ENCODE measurements at places on chromosomes 4 and X.

- DNase-seq, result no peak
These were observed 107.8 kb downstream of the EFNB1 start for GRCh38 chrX:68936608-68937007.

DNA sequence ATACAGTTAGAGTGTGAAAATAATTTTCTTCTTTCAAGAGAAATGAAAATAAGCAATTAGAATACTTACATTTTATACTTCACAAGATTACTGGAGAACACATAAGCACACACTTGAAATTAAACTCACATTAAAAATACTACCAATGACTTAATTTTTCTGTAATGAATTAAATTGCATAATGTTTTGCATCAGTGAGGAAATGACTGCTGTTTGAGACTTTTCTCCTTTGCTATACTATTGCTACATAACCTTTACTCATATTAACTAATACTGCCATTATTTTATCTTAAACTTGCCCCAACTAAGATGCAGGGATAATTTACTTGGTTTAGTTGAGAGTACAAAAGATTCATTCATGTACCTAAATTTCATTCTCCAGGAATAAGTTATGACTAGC lies 590.9 kb downstream of the ARAP2 start:
- DNase-seq, result no peak

- no peak for DNase-seq
These were observed 355.1 kb downstream of the HS3ST1 start for GRCh38 chr4:11073621-11074051.

DNA sequence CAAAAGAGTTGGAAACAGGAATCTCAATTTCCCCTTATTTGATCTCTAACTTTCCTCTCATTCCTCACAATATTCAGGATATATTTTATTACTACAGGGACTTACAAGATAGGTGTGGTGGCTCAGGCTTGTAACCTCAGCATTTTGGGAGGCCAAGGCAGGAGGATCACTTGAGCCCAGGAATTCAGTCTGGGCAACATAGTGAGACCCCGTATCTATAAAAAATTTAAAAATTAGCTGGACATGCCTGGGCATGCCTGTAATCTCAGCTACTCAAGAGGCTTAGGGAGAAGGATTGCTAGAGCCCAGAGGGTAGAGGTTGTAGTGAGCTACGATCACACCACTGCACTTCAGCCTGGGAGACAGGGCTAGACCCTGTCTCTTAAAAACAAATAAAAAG lies 200.4 kb downstream of the CAMK2D start:
- DNase-seq, result no peak

- DNase-seq, result no peak
These were observed 123.2 kb downstream of the BMPR1B start for GRCh38 chr4:94880956-94881355.

DNA sequence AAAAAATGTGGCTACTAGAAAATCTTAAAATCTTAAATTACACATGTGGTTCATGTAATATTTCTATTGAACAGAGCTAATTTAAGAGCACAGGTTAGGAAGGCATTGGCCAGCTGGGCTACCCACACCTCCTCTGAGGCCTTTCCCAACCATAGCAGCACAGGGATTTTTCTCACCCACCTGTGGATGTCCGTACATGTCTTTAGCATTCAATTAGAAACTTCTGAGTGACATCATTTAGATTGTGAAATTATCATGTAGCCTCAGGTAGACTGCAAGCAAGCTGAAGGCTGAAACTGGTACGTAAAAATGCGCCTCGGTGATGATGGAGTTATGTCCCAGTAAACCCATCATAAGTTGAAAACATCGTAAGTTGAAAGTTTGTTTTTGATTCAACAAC lies 31.2 kb downstream of the SCARB2 start:
- no peak for DNase-seq

DNA sequence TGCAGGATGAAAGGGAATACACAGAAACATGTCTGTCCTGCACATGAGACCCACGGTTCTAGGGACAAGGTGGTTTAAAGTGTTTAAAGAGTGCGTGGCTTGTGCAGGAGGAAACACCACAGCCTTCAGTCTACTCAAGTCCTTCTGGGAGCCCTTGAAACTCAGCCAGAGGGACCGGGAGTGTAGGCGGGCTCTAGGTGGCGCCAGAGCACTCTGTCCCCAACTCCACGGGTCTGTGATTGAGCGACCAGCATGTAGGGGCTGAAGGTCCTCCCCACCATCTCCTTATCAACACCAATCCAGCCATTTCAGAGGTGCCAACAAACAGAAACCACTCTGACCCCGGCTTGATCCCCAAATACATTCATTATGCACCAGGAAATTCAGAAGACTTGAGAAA lies 82.0 kb upstream of the CLDN34 start:
- DNase-seq, result no peak

GRCh38 chr4:4624276-4624897 lies 82.5 kb upstream of the STX18 start:
- DNase-seq, result no peak

GRCh38 chr4:78565971-78566372 lies 14.4 kb downstream of the ANXA3 start:
- DNase-seq, result no peak

DNA sequence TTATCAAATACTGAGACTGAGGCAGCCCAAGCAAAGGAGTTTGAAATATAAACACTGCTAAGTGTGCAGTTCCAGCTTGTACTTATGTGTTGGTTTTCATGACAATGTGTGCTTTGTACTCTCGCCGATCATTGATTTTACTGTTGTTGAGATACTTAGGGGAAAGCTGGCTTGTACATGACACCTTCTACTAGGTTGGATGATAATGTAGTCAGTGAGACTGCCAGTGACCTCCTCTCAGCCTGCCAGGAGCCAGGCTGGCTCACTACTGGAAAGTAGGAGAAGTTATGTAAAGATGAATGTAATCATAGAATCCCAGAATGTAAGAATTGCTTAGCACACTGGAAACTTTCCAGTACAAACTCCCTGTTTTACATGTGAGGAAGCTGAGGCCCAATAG lies 132.0 kb downstream of the AFF2 start:
- DNase-seq, result no peak

- DNase-seq, result no peak
These were observed 22.7 kb upstream of the OGT start for GRCh38 chrX:71510161-71510560.

DNA sequence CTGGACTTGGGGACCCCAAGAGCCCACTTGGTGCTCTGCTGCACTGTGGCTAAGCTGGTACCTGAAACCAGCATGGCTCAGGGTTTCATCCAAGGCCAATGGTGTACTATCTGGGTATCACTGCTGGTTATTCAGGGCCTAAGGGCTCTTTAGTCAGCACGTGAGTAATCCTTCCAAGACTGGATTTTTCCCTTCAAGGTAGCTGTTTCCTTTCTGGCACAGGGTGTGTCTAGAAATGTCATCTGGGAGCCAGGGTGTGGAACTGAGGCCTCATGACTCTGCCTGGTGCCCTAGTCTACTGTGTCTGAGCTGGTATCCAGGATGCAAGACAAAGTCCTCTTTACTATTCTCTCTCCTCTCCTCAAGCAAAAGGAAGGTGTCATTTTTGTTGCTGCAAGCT lies 99.0 kb upstream of the QRFPR start:
- DNase-seq, result no peak

GRCh38 chr4:101031971-101032370 lies 315.4 kb downstream of the PPP3CA start:
- DNase-seq, result no peak

DNA sequence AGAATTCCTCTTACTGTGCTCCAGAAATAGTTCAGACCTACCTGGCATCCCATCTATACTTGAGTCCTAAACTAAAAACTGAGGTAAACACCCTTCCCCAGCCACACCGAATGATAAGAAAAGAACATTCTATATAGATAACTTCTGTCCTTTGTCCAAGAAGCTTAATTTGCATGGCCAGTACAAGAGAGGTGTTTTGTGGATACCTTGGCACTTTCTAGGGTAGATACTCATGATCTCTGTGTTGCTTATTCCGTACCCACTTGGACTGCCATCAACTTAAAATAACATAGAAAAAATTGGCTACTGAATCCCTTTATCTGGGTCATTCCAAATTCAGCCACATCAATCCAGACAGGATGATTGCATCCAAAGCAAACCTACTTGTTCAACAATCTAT lies 1050.4 kb downstream of the STIM2 start:
- DNase-seq, result no peak

GRCh38 chr4:151297170-151297569 lies 20.2 kb downstream of the PRSS48 start:
- no peak for DNase-seq

DNA sequence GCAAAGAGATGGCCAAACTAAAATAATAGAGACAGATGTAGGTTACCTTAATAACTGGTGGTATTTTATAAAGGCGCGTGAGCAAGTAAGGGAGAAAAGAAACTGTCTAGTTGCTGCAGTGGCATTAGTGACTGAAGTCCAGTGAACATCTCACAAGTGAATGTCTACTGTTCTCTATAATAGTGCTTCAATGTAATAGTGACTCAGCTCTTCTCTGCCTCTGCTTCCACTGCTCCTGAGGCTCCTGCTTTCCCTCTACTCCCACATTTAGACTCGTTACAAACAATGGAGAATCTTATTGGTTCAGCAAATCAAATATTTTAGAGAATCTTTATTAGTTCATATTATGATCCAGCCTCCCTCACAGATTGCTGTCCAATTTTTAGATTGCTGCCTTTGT lies 779.1 kb upstream of the HTR2C start:
- no peak for DNase-seq

DNA sequence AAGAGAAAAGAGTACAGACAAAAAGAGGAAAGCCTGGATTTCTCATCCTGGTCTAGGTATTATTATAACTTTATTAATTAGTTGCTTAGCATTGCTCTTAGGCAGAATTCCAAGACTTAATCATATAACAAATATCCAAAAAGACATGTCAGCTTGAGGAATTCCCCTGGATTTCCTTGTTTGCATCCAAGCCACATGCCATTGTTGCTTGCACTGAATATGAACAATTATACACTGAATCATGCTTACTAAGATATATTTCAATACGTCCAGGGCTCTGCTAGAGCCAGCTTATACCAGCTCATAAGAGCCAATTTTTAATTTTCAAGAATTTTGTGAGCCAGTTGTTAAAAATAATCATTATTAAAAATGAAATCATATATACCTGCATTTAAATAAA lies 5.5 kb upstream of the TLR10 start:
- no peak for DNase-seq

- no peak for DNase-seq
These were observed 386.0 kb upstream of the FAT1 start for GRCh38 chr4:187109636-187110035.

- no peak for DNase-seq
These were observed 38.4 kb upstream of the PDLIM3 start for GRCh38 chr4:185573651-185574199.

DNA sequence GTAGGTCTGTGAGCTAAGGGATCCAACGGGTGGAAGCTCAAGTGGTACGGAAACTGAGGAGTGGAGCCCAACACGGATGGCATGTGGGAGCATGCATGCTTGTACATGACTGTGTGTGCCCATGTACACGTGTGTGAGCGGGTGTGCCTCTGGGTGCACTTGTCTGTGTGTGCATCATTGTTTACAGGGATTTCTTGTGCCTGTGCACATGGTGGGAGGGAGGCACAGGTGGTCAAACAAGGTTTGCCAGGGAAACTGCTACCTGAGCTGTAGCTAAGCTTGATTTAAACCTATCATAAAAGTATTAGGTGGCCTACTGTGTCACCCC lies 122.5 kb upstream of the MAMLD1 start:
- DNase-seq, result no peak

All from left kidney (tissue), 8 donors.